ENCODE measurements at places on chromosomes 12 and 14.

DNA sequence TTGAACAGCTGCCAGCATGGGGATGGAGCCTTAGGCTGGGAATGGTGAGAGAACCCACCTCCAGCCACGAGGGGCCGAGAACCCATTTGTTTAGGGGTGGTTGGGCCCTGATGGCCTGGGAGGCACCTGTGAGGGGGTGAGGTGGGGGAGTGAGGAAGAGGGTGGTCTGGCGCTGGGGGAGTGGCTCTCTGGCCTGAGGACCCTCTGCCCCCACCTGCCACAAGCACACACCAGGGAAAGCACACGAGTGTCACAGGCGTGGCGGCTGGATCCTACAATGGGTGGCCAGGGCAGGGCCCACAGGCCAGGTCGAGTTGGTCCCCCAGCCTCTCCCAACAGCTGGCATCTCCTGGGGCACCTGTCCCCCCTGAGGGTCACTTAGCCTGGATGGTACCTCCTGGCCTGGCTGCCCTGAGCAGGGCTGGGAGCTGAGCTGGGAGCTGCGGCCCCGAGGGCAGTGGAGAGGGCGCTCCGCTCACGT is 340.5 kb downstream of the TMEM121 start:
- DNase-seq = peak; percentile 0

GRCh38 chr14:72978856-72979255 is 48.0 kb downstream of the ZFYVE1 start:
- DNase-seq = no peak

DNA sequence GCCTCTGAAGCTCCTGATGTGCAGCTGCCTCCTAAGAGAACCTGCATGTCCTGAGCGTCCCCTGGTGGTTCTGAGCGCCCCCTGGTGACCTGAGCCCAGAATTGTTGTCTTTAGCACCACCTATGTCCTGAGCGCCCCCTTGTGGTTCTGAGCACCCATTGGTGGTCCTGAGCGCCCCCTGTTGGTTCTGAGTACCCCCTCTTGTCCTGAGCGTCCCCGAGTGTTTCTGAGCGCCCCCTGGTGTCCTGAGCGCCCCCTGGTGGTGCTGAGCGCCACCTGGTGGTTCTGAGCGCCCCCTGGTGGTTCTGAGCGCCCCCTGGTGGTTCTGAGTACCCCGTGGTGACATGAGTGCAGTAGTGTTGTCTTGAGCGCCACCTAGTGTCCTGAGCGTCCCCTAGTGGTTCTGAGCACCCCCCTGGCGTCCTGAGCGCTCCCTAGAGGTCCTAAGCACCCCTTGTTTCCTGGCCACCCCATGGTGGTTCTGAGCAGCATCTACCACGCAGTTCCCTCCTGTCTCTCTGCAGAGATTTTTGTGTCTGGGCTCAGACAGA is 782.5 kb downstream of the TMEM121 start:
- DNase-seq = peak; percentile 48

GRCh38 chr14:89658977-89659670 is 242.1 kb upstream of the FOXN3 start:
- DNase-seq = peak; percentile 18

DNA sequence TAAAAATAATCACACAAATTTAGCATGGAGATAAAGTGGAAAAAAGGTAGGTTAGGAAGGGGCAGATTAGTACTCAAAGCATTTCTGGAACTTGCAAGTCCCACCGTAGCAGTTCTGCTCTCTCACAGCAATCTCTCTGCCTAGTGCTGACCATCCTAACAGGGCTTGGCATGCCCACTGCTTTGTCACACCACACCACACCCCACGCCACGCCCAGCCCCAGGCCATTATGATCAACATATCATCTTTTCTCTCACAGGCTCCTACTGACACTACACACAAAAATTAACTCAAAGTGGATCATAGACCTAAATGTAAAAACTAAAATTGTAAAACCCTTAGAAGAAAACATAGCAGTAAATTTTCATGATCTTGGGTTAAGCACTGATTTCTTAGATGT is 273.7 kb downstream of the DAD1 start:
- no peak for DNase-seq

DNA sequence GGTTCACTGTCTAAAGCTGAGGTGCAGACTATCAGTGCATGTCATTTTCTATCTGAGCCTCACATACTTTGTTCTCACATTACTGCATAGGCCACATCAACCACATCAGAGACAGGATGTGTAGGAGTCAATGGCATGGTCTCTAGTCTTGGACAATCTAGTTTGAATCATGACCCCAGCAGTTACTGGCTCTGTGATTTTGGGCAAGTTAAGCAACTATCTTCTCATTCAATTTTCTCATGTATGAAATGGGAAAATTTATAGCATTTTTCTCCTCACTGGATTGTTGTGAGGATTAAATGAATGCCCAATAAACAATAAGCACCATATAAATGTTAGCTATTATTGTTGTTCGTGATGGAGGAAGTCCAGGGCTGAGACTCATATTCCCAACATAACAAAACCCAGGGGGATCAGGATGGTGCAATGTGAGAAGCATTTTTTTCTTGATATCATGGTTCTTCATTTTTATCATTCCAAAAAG is 432.6 kb downstream of the LRIG3 start:
- no peak for DNase-seq
